GM04503 (cell line): ENCODE measurements at places on chromosomes 12 and 14.

GRCh38 chr12:75702477-75703093, 191.2 kb upstream of the KRR1 start:
- DNase-seq = no peak

GRCh38 chr12:46472893-46473633, 100.5 kb upstream of the SLC38A2 start:
- no peak for DNase-seq

GRCh38 chr12:68867606-68868005, 59.6 kb downstream of the MDM2 start:
- no peak for DNase-seq

DNA sequence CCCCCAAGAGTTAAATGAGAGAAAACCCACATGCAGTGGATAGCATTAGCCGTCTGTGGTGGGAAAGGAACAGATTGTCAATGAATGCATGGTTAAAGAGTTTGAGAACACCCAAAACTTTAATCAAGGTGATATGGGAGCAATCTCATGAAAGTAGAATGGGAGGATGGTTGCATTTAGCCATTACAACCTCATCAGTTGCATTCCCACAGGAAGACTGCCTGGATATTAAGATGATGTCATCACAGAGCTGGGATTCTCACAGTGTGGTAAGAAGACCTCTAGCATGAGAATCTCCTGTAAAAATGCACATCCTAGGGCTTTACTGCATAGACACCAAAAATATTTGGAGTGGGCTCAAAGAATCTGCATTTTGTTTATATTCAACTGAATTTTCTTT, 284.9 kb downstream of the RGS6 start:
- no peak for DNase-seq

- no peak for DNase-seq
Observed at GRCh38 chr14:32304296-32304695, 24.8 kb upstream of the AKAP6 start.

DNA sequence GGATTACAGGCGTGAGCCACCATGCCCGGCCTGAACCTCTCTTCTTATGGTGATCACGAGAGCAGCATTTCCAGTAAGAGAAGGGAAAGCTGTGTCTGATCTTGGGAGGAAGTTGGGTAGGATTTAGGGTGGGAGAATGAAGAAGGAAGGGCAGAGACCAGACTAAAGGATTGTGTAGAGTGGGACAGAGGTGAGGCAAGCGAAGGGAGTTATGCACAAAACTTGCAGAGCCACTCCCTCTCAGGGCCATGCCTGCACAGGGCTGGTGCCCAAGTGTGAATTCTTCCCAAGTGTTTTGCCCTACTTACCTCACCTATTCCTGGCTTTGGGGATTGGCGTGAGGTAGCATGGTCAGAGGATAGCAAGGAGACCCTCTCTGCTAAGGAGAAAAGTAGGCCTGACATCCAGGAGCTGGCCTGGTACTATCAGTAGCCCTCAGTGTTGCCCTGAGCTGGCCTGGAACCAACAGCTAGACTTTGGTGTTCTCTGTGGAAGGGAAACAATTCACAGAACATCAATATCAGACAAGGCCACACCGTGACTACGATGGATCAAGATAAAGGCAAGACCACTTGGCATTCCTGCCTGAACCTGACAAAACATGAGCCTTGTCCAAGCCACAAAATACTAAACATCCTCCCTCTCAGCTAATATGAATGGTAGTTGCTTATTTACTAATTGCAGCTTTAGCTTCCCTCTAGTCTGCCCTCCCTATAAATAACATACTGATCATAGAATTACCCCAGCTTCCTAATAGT, 201.0 kb upstream of the AMIGO2 start:
- DNase-seq = no peak

GRCh38 chr12:123973552-123974341, 732 bp downstream of the ZNF664 start:
- no peak for DNase-seq

GRCh38 chr12:14849661-14850060, 6.3 kb upstream of the ART4 start:
- no peak for DNase-seq

DNA sequence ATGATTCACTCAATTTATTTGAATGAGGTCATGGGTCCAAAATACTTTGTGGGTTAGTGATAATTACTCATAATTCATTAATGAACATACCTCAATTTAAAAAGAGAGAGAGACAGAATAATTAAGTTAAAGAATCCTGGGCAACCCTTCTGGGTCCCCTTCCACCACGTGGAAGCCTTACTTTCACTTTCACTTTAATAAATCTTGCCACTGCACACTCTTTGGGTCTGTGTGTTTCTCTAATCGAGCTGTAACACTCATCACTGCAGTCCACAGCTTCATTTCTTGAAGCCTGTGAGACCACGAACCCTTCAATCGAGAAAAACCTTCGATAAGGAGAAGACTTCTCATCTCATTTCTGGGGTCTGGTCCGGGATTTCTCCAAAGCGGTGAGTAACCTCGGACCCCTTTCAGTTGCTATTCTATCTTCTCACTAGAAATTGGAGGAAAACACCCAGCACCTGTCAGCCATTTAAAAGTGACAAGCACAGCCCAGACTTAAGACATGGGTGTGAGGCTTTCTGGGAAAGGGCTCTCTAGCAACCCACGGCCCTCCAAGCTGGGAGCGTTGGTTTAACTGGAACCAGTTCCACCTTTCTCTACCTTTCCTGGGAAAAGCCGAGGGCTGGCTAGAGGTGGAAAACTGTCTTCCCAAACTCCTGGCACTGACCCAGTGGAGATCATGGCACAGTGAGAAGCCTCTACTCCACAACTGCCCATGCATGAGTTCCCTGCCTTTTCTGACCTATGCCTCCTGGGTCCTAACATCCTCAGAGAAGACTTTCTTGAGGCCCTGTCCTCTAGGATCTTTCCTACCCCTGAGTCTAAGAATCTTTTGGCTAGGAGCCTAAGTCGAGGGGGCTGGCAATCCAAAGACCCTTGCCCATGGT, 148.8 kb upstream of the ATF7IP start:
- no peak for DNase-seq

- no peak for DNase-seq
Observed at GRCh38 chr12:2481951-2482350, 312.8 kb upstream of the FKBP4 start.

GRCh38 chr12:45762185-45763110, 32.9 kb downstream of the ARID2 start:
- no peak for DNase-seq

DNA sequence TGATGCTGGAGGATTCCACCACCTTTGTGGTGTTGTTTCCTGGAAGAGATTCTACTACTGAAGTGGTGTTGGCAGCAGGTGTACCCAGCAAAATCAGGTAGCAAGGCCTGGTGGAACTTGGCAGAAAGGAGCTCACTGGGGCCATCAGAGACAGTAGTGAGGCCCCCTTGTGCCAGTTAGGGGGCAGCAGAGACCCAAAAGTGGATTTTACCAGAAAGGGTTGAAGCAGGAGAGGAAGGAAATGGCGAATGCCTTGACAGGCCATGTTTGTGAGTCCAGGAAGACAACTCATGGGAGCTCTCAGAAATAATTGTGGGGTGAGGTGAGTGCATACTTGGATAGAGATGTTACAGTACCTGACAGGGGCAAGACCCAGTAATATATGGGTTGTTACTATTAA, 137.7 kb upstream of the FGD4 start:
- DNase-seq = no peak

- DNase-seq = no peak
Observed at GRCh38 chr14:60381909-60382308, 104.0 kb downstream of the C14orf39 start.

GRCh38 chr12:14561677-14562238, 5.9 kb downstream of the PLBD1 start:
- no peak for DNase-seq

GRCh38 chr14:21302013-21302835, 22.3 kb downstream of the RPGRIP1 start:
- no peak for DNase-seq

GRCh38 chr12:124151583-124151982, 143.3 kb upstream of the RFLNA start:
- no peak for DNase-seq

DNA sequence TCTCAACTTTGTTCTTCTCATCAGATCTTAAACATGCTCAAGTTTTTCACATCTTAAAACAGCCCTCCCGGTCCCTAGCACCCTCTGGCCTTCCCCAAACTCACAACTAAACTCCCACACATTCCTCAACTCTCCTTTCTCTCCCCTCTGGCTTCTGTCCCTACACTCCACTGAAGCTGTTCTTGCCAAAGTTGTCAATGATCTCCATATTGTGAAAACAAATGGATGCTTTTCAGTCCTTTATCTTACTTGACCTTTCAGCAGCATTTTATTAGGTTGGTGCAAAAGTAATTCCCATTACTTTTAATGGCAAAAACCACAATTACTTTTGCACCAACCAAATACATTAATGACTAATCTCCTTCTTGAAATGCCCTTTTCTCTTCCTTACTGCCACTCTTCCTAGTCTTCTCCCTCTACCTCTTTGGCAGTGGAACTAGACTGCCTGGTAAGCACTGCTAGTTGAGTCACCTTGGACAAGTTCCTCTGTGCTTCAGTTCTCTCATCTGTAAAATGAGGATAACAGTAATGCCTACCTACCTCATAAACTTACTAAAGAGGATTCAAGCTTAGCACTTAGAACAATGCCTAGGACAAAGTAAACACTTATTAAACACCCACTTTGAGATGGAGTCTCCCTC, 16.0 kb downstream of the CERS5 start:
- no peak for DNase-seq

- DNase-seq = no peak
Observed at GRCh38 chr12:7647071-7647470, 18.6 kb downstream of the APOBEC1 start.

GRCh38 chr12:4106621-4107020, 166.9 kb upstream of the CCND2 start:
- DNase-seq = no peak

DNA sequence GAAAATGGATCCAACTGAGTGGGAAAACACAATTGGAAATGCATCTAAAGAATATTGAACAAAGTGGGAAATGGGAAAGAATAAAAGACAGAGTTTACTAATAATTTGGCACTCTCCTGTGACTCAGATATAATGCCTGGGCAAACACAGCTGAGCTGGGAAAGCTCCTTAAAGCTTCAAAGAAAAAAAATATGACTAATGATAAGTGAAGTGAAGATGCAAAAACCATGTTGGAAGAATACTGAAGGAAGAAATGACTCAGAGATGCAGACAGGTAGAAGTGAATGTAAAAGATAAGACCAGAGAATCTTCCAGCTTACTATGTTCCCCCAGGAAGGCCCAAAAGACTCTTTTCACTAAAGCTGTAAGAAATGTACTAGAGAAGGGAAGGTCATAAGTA, 62.4 kb upstream of the FOXG1 start:
- no peak for DNase-seq

GRCh38 chr12:122753319-122753650, 661 bp downstream of the DENR start:
- no peak for DNase-seq

DNA sequence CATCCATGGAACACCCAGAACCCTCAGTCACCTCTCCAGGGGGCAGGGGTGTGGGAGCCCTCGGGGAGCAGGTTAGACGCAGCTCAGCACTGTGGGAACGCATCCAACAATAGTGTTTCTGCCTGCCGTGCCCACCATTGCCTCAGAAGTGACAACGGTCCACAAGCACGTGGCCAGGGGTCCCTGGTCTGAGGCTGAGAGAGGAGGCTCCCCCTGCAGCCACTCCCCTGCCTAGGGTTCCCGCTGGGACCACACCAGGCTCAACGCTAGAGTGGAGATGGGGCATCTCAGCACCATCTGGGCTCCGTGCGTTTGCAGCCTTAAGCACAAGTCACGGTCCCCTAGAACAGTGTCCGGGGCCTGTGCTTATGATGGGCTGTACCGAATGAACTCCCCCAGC, 62.7 kb downstream of the TESC start:
- DNase-seq = no peak

GRCh38 chr14:103123634-103124500, 606 bp downstream of the TNFAIP2 start:
- no peak for DNase-seq

DNA sequence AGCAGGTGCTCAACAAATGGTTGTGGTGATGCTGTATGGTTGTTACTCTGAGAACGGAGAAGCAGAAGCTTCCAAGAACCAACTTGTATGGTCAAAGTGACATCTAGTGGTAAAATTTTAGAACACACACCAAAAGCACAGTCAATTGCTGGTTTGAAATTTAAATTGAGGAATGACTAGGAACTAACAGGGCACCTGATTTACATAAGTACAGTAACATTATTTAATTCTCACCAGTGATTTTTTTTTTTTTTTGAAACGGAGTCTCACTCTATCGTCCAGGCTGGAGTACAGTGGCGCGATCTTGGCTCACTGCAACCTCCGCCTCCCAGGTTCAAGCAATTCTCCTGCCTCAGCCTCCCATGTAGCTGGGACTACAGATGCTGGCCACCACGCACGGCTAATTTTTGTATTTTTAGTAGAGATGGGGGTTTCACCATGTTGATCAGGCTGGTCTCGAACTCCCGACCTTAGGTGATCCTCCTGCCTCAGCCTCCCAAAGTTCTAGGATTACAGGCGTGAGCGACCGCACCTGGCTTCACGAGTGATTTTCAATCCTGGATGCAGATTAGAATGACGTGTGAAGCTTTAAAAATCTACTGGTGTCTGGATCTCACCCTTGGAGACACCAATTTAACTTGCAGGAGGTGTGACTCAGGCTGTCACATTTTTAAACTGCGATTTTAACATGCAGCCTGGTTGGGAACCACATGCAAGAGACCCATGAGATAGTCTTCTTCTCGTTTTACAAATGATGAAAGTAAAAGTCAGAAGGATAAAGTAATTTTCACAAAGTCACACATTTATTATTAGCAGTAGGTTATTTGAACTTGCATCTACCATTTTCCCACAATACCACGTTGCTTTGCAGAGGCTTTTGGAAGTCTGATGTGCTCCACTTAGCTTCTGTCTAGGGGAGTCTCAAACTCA, 14.1 kb upstream of the NUMB start:
- DNase-seq = peak; percentile 27

- no peak for DNase-seq
Observed at GRCh38 chr14:34137001-34137745, 186.3 kb upstream of the EGLN3 start.

DNA sequence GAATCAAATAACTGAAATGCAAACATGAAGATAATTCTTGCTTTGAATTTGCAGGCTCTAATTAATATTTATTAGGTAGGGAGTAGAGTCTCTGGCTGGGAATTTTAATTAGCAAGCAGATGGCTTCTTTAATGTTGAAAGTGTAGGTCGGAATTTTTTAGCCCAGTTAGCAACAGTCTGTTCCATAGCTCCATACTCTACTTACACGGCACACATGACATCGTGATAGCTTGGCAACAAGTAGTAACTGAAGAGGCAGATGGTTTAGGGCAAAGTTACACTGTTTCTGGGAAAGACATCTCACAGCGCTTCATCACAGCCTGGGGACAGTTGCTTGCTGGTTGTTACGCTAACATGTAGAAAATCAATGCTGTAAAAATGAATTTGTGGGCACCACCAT, 710.7 kb downstream of the GALC start:
- DNase-seq = no peak

DNA sequence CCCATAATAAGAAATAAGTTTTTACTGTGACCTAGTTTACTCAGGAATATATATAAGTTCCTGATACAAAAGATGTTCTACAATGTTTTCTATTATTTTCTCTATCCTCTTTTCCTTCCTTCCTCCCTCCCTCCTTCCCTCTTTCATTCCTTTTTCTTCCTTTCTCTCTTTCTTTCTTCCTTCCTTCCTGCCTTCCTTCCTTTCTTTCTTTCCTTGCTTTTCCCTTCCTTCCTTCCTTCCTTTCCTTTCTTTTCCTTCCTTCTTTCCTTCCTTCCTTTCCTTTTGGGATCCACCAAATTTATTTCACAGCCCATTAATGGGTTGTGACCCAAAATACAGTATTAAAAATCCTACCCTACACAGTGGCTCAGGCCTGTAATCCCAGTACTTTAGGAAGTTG, 3.9 kb upstream of the VDR start:
- no peak for DNase-seq
